ENCODE measurements at places on chromosomes 12 and 14.

GRCh38 chr12:81150382-81150781 lies 72.5 kb downstream of the ACSS3 start:
- DNase-seq: no peak

DNA sequence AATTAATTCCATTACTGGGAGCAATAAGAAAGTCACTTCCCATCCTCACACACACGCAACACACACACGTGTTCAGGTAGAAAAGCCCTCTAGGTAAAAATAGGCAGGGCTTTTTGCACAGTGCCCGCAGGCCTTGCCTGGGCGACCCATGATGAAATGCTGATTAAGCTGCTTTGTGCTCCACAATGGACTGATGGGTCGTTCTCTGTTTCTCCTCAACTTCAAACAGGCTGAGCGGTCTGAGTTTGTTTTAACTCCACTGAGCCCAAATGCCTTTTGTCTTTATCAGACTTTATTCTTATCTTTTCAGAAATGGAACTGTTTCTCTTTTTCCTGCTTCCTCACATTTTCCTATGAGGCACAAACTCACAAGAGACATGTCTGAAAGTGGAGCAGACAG lies 9.4 kb upstream of the DACT1 start:
- DNase-seq: no peak

- no peak for DNase-seq
Measured at GRCh38 chr12:95733141-95733825, 57.3 kb downstream of the NTN4 start.

DNA sequence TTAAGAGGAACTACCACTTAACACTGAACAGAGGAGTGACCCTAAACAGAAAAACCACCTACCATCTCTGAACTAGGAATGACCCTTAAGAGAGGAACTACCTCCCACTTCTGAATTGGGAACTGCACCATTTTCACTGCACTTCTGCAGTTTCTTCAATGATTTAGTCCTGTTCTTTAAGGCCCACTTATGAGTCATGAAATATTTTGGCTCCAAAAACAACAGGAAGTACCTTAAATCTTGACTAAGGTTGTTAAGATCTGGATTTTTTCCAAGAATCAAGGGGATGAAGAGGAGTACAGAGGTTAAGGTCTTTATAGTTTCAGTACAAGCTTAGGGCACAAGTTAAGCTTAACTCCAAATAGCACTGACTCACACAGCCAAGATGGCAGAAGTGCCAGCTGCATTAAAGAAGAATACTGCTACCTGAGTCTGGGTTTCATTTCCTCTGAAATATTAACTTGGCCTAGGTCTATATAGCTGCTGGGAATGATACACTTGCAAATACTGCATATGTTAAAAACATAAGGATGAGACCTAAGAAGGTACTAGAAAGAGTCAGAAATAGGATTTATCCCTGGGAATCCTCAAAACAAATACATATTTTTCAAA lies 4.2 kb downstream of the NPC2 start:
- no peak for DNase-seq

- no peak for DNase-seq
Measured at GRCh38 chr12:53758081-53758729, 6.4 kb upstream of the CISTR start.

DNA sequence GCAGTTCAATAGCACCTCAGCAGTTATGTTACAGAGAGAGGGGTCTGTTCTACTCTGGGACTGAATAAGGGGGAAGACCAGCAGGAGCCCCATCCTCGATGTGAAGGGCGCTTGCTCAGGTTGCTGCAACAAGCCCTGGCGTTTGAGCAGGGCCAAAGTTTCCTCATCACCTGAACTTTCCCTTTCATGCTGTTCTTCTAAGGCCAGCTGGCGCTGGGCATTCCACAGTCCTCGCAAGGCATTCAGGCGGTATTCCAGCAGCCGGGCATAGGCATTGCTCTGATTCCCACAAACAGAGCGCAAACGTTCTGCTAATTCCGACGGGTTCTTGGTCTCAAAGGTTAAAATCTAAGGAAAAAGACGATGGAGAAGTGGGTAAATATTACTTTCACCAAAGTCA lies 62.8 kb downstream of the HECTD4 start:
- no peak for DNase-seq

DNA sequence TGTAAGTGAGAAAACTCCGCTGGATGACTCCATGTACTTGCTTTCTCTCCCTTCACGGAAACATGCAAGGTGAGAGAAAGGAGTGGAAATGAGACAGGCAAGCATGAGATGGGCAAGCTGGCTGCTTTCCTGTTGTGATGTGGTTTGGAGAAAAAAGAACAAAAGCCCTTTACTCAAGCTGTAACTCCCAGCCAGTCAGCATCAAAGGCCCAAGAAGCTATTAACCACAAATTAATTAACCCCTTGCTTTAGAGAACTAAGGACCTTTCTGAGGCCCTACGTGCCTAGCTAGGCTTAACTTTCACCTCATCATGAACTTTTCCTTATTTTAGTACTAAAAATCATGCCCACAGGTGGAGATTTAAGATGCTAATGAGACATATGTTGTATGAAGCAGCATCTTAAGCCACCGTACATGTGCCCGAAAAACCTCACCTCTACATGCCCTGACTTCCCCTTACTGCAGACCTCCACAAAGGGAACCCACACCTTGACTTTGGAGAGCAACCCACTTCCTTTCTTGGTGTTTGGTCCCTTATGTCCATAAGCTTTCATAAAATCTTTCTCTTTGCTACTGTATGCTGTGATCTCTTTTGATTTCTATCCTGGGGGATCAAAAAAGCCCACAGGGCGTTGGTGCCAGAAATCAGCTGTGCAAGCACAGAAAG lies 87.0 kb downstream of the GALNT8 start:
- no peak for DNase-seq

GRCh38 chr14:100711493-100711892 lies 15.2 kb upstream of the DLK1 start:
- no peak for DNase-seq

GRCh38 chr14:43413084-43413483 lies 1094.0 kb downstream of the FSCB start:
- no peak for DNase-seq

DNA sequence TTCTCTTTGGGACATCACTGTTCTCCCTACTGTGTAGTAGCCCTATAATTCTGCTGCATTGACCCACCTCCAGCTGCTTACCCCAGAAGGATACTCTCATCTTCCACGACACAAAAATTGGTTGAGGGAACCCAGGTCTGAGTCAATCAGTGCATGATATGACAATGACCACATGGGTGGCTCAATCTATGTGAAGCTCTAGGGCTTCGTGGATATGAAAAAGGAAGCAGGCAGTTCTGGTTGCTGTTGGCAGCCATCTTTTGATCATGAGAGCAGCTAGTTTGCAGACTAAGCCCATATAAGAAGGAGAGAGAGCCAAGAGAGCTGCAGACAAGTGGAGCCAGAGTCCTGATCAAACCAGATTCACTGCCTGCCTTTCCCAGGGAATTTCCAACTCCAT lies 57.9 kb downstream of the AVPR1A start:
- no peak for DNase-seq

- no peak for DNase-seq
Measured at GRCh38 chr12:46458500-46459102, 86.0 kb upstream of the SLC38A2 start.

- DNase-seq: no peak
Measured at GRCh38 chr14:72186523-72186922, 254.3 kb downstream of the RGS6 start.

DNA sequence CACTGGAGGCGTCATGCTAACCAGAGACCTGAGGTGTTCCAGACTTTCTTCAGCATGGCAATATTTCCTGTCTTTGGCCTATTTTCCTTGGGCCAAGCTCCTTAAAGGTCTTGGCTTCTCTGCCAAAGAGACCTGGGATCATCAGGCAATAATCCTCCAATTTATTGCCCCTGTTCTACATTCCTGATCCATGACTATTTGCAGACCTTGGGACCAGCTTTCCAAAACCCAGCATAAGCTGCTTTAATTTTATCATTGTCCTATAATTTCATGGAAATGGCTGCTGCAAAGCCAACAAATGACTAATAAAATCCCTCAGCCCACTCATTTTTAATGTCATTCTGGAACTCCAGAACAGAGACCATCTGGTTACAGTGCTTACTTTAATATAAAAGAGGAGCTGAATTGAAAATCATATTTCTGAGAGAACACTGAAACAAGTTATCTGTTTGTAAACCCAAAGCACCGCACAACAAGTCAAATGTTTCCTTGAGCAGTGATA lies 166.9 kb upstream of the BTG1 start:
- DNase-seq: no peak

DNA sequence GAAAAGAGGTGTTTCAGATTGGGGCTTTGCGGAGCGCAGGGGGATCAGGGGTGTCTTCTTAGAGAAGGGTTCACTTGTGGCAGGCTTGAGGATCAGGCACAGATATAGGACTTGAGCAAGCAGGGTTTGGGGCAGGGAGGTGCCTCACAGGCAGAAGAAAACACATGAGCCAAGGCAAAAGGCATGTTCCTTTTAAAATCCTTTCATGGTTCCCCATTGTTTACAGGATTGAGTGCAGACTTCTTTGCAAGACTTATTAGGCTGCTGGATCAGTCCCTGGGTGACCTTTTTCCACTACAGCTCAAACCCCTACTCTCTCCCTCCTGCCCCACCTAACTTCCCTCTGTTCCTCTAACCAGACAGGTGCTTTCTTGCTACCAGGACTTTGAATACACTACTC lies 19.7 kb downstream of the HSPB8 start:
- no peak for DNase-seq

GRCh38 chr12:88325076-88325815 lies 183.1 kb downstream of the TMTC3 start:
- DNase-seq: no peak

GRCh38 chr12:33267641-33268040 lies 172.0 kb downstream of the SYT10 start:
- DNase-seq: no peak

DNA sequence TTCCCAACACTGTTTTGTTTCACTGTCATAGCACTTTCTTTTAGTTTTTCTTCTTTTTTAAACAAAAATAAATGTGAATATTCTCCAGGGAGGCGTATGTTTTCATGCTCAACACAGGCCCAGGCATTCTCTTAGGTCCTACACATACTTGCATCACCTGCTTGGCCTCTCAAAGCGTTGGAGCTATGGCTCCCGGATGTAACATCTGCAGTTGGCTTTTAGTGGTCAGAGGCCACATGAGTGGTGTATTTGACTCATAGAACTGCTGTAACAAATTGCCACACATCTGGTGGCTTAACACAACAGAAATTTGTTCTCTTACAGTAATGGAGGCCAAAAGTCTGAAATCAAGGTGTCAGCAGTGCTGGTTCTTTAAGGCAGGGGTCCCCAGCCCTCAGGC lies 44.6 kb upstream of the VRK1 start:
- DNase-seq: no peak

GRCh38 chr12:109998241-109998903 lies 858 bp upstream of the ANKRD13A start:
- no peak for DNase-seq

DNA sequence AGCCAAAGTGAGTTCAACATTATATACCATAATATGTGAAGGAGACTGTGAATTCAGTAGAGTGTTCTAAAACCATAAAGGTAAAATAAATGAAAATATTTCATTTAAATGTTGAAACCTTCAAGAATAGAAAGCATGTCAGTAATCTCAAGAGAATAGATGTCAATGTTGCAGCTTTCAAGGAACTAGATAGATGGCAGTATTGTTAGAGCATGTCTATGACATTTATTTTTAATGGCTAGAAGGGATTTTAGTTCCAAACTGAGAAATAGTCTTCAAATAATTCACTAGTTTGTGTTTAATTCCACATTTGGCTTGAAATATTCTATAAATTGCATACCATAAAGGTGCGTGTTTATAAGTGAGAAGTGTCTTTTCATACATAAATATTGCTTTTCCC lies 326.5 kb downstream of the FLRT2 start:
- no peak for DNase-seq

GRCh38 chr14:72636094-72636493 lies 257.8 kb downstream of the DPF3 start:
- no peak for DNase-seq

GRCh38 chr12:108668063-108668462 lies 34.4 kb upstream of the SELPLG start:
- no peak for DNase-seq

- DNase-seq: peak; percentile 65
Measured at GRCh38 chr14:54776361-54777001, 126.1 kb downstream of the GCH1 start.

DNA sequence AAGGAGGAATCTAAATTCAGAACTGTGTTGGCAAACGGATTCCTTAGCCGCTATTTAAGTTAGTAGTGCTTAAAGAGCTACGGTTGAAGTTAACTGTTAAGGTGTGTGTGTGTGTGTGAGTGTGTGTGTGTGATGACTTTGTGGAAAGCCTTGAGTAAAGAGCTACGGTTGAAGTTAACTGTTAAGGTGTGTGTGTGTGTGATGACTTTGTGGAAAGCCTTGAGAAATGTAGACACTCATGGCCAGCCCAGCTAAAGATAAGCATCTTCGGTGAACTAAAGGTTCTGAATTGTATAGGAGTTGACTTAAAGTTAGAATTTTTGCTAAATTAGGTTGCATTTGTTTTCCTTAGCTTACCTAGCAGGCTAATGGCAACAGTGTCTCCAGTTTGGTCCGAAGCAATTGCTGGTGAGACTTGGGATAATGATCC lies 1.4 kb downstream of the KTN1 start:
- no peak for DNase-seq

- DNase-seq: no peak
Measured at GRCh38 chr12:27958675-27959074, 13.9 kb downstream of the PTHLH start.

DNA sequence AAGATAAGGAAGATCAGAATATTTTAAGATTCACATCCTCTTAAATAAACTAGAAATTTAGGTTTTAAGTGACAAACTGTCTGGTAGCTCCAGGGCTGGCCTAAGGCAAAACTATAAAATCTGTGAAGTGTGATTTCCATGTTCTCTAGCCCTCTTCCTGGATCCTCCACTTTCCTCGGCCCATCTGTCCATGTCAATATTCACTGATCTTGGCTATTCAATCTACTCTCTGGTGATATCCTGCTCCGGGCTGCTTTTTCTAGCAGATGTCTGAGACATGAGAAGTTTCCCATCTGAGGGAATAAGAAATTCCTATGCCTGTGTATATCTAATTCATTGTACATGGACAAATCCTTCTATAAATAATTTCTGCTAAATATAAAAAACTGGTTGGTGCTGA lies 500.4 kb downstream of the GALC start:
- DNase-seq: no peak

- no peak for DNase-seq
Measured at GRCh38 chr12:101698800-101699347, 1.4 kb downstream of the CHPT1 start.

DNA sequence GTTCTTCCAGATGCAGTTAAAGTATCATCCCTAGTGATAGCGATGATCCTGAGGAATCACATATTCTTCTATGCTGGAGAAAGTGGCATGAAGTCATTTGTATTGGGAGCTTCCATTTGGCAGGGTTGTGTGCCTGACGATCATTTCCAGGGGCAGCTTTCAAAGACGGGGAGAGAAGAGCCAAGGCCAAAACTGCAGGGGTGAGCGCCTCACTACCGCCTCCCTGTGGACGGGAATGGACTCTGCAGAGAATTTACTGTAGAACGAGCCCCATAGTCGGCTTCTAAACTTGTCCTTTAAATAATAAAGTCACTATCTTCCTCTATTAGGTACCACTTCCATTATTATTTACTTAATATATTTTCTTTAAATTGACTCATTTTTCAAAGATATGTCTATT lies 555.9 kb upstream of the TMEM132C start:
- no peak for DNase-seq

- no peak for DNase-seq
Measured at GRCh38 chr12:96513166-96513565, 23.8 kb downstream of the CFAP54 start.

All from stimulated activated CD4-positive, alpha-beta T cell treated with anti-CD3 and anti-CD28 coated beads, Interleukin-1b, Interleukin-23, amount 100 ng/mL, for 1 hour (primary cell).